ENCODE measurements at places on chromosomes 11 and 22.

DNA sequence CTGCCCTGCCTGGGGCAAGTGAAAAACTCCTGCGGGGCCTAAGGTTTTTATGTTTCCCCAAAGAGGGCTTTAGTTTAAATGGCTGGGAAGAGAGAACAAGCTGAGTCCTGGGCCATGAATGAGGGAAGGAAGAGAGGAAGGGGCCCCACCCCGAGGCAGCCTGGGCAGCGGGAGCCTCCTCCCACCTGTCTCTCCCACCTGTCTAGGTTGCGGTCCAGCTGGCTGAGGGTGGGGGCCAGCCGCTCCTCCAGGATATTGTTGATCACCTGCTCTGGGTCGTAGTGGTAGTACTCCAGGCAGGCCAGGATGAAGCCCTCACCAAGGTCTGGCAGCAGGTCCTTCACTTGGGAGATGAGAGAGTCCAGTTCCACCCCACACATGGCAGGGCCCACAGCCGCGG lies 34.6 kb downstream of the UQCR10 start:
- no peak for DNase-seq

- no peak for DNase-seq
Measured at GRCh38 chr22:20615021-20615420, 107.6 kb downstream of the MED15 start.

- DNase-seq, result no peak
Measured at GRCh38 chr11:10725907-10726253, 25.2 kb upstream of the CTR9 start.

- no peak for DNase-seq
Measured at GRCh38 chr11:19705936-19706335, 6.7 kb upstream of the NAV2 start.

- DNase-seq, result no peak
Measured at GRCh38 chr11:118002541-118003423, 16.6 kb downstream of the IL10RA start.

GRCh38 chr11:78727816-78728215 lies 153.2 kb upstream of the NARS2 start:
- DNase-seq, result no peak

DNA sequence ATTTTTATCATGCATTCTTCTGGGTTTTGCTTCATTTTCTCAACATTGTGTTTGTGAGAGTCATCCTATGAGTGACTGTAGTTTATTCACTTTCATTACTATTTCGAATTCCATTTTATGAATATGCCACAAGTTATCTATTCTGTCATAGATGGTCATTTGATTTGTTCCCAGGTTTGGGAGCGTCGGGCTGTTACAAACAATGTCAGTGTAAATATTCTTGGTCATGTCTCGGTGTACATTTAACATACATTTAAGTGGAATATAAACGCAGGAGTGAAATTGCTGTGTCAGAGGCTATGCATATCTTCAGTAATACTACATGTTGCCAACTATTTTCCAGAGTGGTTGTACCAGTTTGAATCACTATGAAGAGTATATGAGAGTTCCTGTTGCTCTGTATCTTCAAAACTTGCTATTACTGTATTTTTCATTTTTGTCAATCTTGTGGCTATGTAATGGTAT lies 2.4 kb downstream of the TRIM44 start:
- no peak for DNase-seq

DNA sequence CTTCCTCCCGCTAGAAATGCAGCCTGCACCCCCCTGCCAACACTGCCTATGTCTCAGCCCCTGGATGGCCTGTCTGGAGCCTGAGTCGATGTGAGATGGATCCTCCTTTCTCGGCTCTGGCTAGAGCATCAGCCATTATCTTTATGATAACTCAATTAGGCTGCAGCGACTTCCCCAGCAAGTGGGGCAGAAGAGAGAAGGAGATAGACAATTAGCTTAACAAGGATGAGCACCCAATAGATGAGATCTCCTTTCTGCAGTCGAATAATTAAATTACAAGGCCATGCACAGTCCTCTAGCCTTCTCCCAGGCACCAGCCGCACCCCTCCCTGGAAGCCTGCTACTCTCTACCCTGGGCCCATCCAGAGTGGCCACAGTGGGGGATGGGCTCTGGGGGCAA lies 179.3 kb downstream of the CEP164 start:
- DNase-seq, result no peak

DNA sequence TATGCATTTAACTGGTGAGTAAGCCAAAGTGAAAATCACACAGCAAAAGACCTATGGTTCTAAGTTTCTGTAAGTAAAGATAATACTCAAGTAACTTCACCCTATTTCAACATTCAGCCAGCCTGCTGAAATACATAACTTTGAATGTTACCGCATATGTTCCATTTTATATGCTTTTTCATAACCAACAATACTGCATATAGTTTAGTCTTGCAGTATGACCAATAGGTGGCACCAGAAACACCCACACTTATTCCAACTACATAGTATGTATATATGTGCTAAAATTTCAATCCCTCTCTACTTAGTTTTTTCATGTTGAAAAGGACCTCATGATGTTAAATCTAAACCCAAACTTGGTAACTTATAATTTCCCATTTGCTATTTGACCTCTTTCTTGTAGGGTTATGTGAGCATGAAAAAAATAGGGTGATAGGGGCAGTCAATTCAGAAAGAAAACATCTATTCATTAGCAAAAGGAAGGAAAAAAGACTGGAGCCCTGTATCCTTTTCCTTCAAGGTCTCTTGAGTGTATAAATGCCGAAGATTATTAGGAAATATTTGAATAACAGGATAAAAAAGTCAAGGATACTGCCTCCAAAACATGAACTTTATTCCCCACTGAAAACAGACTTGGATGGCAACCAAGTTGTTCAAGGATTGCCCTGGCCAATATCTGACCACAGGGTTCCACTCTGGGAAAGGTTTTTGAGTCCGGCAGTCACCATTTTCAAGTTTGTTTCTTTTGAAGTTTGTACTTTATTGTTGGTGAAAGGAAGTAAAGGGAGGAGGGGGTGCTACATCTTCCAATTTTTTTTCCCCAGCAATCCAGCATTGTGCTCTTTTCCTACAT lies 23.8 kb upstream of the FZD4 start:
- DNase-seq, result peak; percentile 40

- DNase-seq, result no peak
Measured at GRCh38 chr11:35825386-35825785, 118.5 kb upstream of the LDLRAD3 start.

GRCh38 chr11:31981457-31981856 lies 109.4 kb upstream of the RCN1 start:
- no peak for DNase-seq

GRCh38 chr22:43455846-43456245 lies 44.0 kb downstream of the MPPED1 start:
- DNase-seq, result no peak

DNA sequence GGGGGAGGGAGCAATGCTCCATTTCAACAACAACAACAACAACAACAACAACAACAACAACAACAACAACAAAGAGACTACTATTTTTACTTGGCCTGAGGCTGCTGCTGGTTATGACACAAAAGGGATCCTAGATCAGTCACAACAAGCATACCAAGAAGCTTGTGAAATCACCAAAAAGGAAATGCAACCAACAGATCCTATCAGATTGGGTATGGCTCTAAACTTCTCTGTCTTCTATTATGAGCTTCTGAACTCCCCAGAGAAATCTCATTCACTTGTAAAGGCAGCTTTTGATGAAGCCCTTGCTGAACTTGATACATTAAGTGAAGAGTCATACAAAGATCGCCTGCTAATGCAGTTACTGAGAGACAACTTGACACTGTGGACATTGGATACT lies 10.5 kb upstream of the MS4A2 start:
- DNase-seq, result no peak

GRCh38 chr11:32088117-32088941 lies 2.5 kb upstream of the RCN1 start:
- DNase-seq, result peak; percentile 40

GRCh38 chr11:64339754-64340408 lies at the start of gene CCDC88B:
Gene CCDC88B (plus strand): TSS chr11:64340204. CDS start chr11:64340267, 63 bp downstream.
- DNase-seq, result peak; percentile 89

DNA sequence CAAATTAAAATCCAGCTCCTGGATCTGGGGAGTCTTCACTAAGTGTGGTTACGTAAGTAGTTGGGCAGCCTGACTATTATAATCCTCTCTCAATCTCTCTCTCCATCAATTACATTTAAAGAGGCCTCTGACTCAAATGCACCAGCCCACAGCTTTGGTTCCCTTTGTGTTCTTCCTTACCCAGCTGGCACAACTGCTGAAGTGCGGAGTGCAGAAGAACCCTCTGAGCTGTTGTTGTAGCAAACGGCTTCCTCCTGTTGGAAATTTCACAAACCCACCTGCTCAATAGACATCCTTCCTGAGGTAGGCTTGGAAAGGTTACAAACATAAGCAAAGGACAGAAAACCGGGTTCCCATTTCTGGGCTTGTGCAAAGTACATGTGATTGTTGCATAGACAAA lies 17.0 kb upstream of the SORL1 start:
- DNase-seq, result no peak

GRCh38 chr22:46122511-46122971 lies 27.8 kb upstream of the PPARA start:
- peak; percentile 94 for DNase-seq

- DNase-seq, result no peak
Measured at GRCh38 chr11:66862559-66863037, 5.7 kb downstream of the LRFN4 start.

- no peak for DNase-seq
Measured at GRCh38 chr22:45538281-45538680, 35.6 kb downstream of the FBLN1 start.

DNA sequence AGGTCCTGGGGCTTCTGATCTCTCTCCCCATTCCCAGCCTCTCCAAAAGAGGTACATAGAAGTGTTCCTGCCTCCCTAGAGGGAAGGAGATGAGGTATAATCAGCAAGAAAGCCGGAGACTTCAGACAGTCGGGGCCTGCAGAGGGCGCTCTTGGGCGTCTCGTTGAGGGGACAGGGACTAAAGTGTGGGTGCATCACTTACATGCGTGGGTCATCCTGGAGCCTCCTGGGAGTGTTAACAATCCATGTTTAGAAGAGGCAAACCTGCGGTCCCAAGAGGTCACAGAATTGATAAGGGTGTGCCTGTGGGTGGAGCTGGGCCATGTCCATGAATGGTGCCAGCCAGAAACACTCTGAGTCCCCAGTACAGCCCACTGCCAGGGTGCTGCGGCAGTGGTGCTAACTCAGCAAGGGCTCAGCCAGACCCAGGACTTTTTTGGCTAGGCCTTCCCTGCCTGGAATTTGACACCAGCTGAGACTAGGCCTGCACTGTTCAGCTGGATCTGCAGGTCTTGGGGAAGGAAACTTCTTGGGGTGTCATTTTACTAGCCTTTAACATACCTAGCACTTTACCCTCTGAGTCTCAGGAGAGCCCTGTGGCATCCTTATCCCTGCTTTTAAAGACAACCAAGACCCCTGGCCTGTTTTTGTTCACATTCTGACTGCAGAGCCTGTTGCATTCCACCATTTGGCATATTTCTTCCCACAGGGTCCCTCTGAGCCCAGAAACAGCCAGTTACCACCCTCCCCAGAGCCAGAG lies 5.5 kb downstream of the YDJC start:
- no peak for DNase-seq

DNA sequence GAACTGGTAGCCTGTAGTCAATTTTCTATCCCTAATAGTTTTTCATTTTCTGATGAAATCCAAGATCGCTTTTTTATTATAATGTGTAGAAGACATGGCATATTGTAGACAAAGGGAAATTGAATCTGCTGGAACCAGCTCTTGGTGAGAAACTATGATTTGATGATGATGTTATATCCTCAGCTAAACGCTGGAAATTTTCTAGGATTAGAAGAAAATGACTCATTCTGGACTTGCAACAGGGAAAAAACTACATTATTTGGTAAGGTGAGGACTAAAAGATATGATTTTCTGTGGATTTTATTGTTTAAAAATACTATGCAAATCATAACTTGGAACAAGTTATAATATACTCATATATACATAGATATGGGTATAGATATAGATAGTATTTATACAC lies 14.1 kb upstream of the PGM2L1 start:
- no peak for DNase-seq

- DNase-seq, result no peak
Measured at GRCh38 chr11:95242845-95243605, 12.0 kb upstream of the SESN3 start.

DNA sequence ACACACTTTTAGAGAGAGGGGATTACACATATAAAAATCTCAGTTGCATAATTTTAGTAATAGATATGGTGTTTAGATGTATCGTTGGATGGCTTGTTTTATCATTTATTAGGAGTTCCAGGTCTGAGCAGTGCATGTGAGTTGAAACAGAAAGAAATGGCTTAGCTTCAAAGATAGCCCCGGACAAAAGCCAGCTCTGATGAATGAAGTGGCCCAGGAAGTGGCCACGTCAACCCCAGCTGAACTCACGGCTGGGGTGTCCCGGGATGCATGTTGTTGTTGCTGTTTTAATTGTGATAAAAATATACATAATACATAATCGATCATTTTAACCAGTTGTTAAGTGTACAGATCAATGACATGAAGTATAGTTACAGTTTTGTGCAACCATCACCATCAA lies 1513.6 kb downstream of the BRD1 start:
- no peak for DNase-seq

- DNase-seq, result no peak
Measured at GRCh38 chr11:111334532-111335502, 36.5 kb downstream of the POU2AF3 start.

Data from GM13976 (cell line).